ENCODE measurements at places on chromosomes 13 and 19. TPM values are rescaled to one million over a fixed set of nuclear protein-coding genes. Genes with fewer than 3 reads are reported as not detected.

DNA sequence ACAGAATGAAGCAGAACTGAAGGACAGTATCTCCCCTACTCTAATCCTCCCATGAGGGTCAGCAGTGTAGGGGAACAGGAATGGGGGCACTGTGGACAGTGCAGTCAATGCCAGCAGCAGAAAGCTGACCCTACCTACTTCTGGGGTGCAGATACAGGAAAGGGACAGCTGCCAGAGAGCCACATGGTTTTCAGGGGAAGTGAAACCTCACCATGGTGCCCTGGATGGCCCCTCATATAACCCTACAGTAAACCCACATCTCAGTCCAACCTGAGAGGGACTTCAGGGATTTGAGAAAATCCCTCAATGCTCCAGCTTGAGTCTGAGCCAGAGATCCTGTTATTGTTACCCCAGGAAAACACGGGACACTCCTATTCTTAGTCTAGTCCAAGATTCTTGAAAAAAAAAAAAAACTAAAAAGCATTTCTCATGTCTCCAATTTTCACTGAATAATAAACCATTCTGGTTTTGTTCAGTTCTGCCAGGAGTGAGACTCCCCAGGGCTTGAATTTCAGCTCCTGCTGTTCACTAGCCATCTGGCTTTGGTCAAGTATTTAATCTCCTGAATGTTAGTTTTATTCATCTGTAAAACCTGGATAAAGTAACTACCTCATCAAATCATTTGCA, 511.6 kb upstream of the ARGLU1 start:
- no peak for DNase-seq
- H3K4me1 ChIP-seq, result no peaks in the 10 kb centered on the region
- no peak overlapping the region for H3K27ac ChIP-seq

- H3K27me3 ChIP-seq, result no peaks in the 10 kb centered on the region
- H3K4me3 ChIP-seq, result no peak overlapping the region
- H3K36me3 ChIP-seq, result no peaks in the 10 kb centered on the region
Measured at GRCh38 chr13:48398450-48399095, 14.3 kb downstream of the LPAR6 start.

DNA sequence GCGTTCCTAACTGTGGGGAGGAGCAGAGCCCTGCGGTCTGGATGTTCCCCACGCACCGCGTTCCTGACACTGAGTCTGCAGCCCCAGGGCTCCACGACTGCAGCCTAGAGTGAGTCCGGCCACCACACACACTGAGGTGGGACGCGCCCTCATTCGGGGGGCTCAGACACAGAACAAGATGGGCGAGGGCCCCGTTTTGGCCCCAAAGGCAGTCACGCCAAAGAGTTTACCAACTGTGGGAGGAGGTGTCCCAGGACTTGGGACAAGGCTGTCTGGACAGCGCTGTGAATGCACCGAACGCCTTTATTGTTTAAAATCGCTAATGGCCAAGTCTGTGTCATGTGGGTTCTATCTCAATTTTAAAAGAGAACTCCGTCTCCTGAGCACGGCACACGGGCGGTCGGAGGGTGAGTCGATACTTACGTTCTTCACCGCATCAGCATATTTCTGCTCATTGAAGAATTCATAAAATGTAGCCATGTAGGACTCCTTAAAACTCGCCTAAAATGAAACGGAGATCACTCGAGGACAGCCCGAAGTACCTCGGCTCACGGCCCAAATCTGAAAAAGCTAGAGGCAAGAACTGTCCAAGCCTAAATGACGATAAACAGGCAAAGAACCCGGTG, 35.2 kb upstream of the C13orf46 start:
- no peak overlapping the region for H3K27ac ChIP-seq
- no peaks in the 10 kb centered on the region for H3K4me1 ChIP-seq

DNA sequence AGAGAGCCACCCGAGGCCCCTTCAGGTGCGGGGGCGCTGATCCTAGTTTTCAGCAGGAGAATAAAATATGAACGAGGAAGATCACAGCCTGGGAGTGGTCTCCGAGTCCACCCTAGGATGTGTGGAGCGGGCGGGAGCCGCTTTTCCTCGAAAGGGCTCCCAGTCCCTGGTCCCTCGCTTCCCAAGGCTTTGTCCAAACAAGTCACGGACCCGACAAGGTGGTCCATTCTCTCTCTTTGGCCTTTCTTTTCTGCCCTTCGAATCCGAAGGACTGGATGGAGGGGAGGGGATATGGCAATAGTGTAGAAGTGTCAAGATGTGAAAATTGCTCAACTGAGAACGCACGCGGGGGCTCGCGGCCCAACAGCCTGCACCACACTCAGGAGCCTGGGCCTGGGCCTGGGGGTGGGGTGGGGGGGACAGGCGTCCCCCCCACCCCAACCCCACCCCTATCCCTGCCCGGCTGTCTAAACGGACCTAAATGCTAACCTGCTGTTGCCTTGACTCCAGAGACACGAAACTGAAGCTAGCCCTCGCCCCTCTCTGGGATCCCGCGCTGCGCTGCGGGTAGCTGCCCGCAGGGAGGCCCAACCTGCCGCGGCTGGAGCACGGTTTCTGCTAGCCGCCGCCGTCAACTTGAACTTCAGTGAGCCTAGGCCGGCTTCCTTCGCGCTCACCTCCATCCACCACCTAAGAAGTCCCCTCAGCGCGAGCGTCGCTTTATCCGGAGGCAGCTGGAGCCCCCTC, 7.1 kb downstream of the ZIC2 start:
- no peaks in the 10 kb centered on the region for H3K36me3 ChIP-seq
- no peak for DNase-seq
- no peaks in the 10 kb centered on the region for H3K4me1 ChIP-seq
- H3K27me3 ChIP-seq, result peaks cover 89% of the 10 kb centered on the region
- H3K27ac ChIP-seq, result no peak overlapping the region

DNA sequence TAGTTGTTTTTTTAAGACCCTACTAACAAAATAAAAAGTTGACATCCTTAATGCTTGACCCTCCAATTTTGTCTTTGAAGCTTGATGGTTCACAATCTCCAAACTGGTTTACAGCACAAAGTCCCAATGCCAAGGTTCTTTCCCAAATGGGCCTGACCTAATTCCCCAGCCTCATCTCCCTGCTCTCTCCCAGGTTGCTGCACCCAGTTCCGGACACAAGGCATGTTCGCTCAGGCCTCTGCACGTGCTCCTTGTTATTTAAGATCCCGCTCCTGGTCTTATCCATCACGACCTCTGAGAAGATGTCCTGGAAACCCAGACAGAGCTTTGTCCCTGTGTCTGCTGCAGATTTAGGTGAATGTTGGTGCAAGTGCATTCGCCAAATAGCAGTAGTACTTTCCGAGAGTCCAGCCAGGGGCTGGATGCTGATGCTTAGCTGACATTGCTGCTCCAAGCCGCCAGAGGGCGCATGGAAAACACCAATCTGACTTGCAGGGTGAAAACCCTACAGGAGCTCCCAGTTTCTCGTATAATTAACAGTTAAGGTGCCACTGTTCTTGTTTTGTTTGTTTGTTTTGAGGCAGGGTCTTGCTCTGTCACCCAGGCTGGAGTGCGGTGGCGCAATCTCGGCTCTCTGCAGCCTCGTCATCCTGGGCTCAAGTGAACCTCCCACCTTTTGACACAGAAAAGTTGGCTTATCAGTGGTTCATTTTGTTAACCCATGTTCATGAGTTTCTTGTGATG, 18.5 kb downstream of the LYPD3 start:
- H3K4me3 ChIP-seq, result no peak overlapping the region
- H3K27me3 ChIP-seq, result no peaks in the 10 kb centered on the region
- H3K27ac ChIP-seq, result no peak overlapping the region
- H3K36me3 ChIP-seq, result no peaks in the 10 kb centered on the region

DNA sequence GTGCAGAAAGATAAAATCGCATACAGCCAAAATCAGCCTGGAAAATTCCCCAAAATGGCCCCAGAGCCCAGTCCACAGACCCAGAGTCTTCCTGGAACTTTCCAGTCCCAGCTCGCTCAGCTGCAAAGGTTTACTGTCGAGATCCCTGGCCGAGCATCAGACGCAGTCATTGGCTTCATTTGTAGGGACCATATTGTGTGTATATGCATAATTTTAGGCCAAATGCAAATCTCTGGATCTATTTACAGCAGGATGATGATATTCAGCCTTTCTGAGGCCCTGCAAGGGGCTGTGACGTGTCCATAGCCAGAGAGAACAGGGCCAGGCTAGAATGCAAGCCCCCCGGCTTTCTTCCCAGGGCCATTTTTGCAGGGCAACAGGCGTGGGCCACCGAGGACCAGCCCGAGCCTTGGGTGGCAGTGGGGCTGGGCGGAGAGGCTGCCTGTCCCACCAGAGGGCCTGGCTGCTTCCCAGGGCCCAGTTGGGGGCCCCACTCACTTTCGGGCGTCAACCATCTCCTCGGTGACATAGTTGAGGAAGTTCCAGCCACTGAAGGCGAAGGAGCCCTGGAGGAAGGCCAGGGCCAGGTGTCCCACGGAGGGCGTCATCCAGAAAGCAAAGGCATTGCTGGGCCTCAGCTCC, 13.7 kb downstream of the SLC7A10 start:
- H3K27me3 ChIP-seq, result no peaks in the 10 kb centered on the region
- no peak overlapping the region for H3K4me3 ChIP-seq
- H3K27ac ChIP-seq, result no peak overlapping the region
- no peak for DNase-seq
- H3K4me1 ChIP-seq, result no peaks in the 10 kb centered on the region

GRCh38 chr13:56351041-56351440, 789.7 kb upstream of the PRR20A start:
- H3K27me3 ChIP-seq, result no peaks in the 10 kb centered on the region
- no peaks in the 10 kb centered on the region for H3K36me3 ChIP-seq
- H3K27ac ChIP-seq, result no peak overlapping the region
- H3K4me1 ChIP-seq, result no peaks in the 10 kb centered on the region
- no peak overlapping the region for H3K4me3 ChIP-seq

DNA sequence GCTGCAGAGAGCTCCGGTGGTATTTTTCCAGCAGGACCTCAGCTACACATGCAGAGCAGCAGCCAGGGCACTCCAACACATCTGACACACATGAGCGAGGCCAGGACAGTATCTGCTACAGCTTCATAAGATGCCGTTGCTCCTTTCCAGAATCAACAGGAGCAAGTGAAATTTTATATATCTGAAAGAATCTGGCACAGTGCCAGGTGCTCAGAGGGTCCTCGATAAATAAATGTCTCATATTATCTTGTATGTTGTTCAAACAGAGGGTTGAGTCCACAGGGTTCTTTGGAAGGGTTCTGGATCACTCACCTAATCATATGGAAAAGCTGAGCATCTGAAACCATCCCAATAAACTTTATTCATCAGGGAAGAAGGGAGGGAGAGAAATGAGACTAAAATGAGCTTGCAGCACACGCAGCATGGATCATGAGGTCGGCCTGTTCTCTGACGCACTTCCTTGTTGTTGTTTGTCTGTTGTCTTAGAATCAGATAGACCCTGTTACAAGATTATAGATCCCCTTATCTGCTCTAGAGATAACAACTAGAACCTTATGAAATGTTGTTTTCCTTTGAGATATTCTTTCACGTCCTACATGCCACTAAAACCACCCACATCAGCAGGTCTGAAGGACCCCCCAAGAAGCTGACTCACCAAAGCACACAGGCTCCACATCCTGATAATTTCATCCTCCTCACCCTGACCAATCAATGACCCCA, 3.2 kb upstream of the METTL21C start:
- H3K4me1 ChIP-seq, result no peaks in the 10 kb centered on the region
- no peaks in the 10 kb centered on the region for H3K36me3 ChIP-seq
- no peaks in the 10 kb centered on the region for H3K27me3 ChIP-seq
- no peak overlapping the region for H3K27ac ChIP-seq
- no peak for DNase-seq

C1QTNF9B gene
- not detected for total RNA-seq

DNA sequence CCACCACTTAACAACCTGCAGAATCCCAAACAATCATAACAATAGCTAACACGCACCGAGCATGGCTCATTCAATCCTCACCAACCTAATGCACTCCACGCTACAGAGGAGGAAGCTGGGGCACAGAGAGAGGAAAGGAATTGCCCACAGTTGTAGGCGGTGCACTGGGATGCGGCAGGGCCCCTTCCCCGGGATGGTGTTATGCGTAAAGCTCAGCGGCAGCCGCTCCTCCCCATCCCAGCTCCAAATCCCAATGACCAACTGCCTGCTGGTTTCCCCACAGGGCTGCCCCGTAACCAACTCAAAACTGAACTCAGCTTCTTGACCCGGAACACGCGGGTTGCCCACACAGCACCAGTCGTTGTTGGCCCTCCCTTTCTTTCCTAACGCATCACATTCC, 42.2 kb downstream of the SERP2 start:
- H3K4me3 ChIP-seq, result no peak overlapping the region
- H3K27me3 ChIP-seq, result no peaks in the 10 kb centered on the region

DNA sequence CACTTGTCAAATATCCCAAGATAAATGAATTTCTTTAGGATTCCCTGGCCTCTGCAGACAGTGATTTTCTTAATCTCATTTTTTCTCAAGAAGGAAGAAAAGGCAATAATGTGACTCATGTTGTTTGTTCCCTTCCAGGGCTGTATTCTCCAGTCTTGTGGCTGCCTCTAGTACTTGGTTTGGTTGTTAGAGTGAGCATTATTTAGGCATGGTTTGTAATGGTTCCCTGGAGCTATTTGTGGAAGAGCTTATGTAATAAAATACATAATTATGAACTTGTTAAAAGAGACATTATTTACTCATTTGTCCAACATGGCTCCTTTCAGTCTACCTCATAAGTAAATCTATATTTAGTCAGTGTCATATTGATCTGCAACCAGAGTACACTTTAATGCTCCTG, 270.4 kb downstream of the DCT start:
- no peak overlapping the region for H3K27ac ChIP-seq
- H3K36me3 ChIP-seq, result no peaks in the 10 kb centered on the region
- no peaks in the 10 kb centered on the region for H3K4me1 ChIP-seq

LILRA6 gene
- total RNA-seq, result 0.23 TPM

DNA sequence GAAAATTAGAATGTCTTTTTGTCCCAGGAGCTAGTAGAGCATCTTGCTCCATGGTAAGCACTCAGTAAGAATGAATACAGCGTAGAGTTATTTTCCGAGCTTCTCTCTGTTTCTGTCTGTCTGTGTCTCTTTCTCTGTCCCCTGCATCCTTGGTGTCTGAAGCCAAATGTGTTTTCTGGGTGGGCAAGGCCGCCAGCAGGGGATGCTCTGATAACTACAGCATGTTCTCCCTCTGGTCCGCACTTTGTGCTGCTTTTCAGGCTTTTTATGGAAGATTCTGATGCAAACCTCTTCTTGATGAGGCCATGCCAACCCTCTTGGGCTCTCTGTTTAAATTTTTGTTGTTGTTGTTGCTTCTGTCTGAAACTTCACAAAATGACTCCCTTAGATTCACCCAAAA, 142.8 kb upstream of the UBL3 start:
- H3K27me3 ChIP-seq, result no peaks in the 10 kb centered on the region
- no peaks in the 10 kb centered on the region for H3K4me1 ChIP-seq
- H3K27ac ChIP-seq, result no peak overlapping the region

GRCh38 chr19:9166846-9167245, 11.9 kb upstream of the OR7D2 start:
- H3K27me3 ChIP-seq, result no peaks in the 10 kb centered on the region
- H3K27ac ChIP-seq, result no peak overlapping the region
- no peak overlapping the region for H3K4me3 ChIP-seq
- no peaks in the 10 kb centered on the region for H3K36me3 ChIP-seq
- no peaks in the 10 kb centered on the region for H3K4me1 ChIP-seq

LAIR2 gene
- not detected for total RNA-seq

GRCh38 chr13:100922599-100922998, 248.0 kb upstream of the TMTC4 start:
- H3K4me1 ChIP-seq, result no peaks in the 10 kb centered on the region
- H3K4me3 ChIP-seq, result no peak overlapping the region
- H3K36me3 ChIP-seq, result no peaks in the 10 kb centered on the region

BRCA2 gene
- total RNA-seq, result 6.6 TPM

Measured in prostate gland (tissue), 2 donors.